ENCODE measurements at places on chromosomes 11 and 22.

- no peak for DNase-seq
These were observed 144.6 kb downstream of the SNX19 start for GRCh38 chr11:130771708-130772107.

- no peak for DNase-seq
These were observed 25.8 kb downstream of the ADAMTS8 start for GRCh38 chr11:130402570-130402969.

GRCh38 chr11:56905936-56906335, 82.8 kb upstream of the OR5AK2 start:
- no peak for DNase-seq

DNA sequence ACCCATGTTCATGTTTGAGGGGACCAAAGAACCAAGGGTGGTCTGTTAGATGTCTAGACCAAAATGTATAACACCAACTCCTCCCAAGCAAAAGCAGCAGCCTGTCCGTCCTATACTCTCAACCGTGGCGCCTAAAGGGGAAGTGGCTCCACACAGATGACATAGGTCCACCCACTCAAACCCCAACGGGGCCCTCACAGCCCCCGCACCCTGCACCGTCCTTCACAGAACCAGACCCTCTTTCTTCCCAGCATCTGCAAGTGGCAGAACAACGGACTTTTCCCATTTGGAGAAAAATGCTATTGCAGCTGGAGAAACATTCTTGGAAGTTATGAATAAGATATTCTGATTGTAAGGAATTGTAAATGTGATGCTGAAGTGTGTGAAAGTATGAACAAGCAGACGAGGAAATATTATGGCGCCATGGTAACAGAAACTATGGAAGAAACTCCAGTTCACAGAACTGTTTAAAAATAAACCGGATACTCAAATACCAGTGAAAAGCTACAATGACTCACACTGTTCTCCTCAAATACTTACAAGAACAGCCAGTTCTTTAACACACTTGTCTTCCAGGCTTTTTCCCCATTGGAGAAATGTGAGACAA, 76.5 kb upstream of the ARFGAP3 start:
- peak; percentile 21 for DNase-seq

DNA sequence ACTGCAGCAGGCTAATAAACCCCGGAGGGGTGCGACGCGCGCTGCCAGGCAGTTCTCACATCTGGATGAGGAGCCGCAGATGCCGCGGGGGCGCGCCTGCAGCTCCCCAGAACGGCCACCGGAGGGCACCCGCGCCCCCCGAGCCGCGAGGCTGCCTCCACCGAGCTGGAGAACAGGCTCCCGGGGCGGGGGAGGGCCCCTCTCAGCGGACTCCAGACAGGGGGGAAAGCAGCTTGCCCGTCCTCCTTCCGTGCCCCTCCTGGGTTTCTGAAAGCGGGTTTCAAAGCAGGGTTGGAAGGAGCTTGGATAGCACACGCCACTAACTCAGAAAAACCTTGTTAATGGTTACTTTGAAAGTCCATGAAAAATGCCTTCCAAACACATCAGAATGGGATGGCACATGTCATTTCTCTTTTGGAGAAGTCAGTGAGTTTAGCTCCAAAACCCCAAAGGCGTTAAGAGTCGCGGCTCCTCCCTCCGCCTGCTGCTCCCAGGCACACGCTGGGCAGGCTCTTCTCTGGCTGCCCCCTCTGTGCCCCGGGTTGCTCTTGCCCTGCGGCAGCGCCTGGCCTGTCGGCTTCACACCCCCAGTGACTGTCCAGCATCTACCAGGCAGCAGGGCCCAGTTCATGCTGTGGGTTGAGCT, 317.8 kb downstream of the NTM start:
- DNase-seq, result peak; percentile 10

GRCh38 chr11:43997022-43997660, 50.6 kb upstream of the ACCSL start:
- no peak for DNase-seq

DNA sequence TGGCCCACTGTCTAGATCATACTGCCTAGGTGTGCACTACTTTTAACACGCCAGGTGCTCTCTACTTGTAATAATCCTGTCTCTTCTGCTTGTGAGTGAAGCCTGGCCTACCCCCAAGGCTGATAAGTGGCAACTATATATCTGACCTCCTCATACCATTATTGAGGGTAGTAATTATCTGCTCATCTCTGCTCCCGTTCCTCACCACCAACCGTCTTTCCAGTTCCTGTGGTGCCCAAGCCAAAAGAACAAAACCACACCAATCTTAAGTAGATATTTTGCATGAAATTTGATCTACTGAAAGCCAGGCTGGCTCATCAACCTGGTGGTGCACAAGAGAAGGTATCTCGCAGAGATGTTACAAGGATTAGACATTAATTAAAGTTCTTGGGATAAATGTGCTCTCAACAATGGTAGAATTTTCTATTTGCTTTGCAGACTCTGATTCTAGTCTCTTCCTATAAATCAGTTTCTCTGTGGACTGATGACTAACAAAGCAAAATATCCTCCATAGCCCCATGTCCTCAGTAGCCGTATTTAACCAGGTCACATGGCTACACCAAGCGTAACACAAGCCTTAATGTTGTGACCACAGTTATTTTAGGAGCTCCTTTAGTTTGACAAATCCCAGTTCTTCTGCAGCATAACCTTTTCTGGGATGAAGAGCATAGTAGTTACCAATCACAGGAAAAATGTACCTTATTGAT, 267.2 kb downstream of the NTM start:
- DNase-seq, result no peak

DNA sequence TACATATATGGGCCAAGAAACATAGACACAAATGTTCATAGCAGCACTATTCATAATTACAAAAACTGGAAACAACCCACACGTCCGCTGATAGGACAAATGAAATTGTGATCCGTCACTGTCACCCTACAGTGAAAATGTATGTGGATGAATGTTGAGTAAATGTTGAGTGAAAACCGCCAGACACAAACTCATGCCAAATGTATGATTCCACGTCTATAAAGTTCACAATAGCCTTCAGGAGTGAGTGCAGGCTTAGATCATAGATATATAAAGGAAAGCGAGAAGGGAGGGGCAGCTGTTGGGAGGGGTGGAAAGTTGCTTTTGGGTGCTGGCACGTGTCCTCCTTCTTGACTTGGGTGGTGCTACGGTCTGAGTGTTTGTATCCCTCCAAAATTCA, 33.6 kb downstream of the DBX1 start:
- DNase-seq, result no peak

DNA sequence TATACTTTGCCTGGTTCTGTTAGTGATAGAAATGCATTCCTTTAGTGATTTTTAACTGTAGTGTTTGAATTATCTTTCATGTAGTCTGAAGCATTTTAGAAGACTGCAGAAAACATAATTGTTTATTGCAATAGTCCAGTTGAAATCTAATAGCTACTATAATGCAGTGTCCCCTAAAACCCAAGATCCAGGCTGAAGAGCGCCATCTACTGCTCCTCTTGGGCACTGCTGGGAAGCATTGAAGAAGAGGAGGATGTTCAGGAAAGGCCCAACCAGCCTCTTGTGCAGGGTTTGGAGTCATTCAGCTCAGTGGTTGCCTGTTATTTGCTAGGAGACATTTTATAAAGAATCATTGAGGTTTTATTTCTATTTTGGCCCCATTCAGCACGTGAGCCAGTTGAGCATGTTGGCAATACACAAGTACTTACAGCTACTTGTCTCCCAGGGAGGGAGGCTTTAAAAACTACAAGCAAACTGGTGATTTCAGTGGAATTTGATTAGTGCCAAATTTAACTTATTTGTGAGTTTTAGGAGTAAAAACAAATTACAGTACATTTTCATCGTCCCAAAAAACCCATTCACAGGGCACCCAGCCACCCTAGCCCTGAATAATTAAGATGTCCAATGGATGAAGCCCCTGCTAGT, 74.9 kb upstream of the HORMAD2 start:
- peak; percentile 63 for DNase-seq

DNA sequence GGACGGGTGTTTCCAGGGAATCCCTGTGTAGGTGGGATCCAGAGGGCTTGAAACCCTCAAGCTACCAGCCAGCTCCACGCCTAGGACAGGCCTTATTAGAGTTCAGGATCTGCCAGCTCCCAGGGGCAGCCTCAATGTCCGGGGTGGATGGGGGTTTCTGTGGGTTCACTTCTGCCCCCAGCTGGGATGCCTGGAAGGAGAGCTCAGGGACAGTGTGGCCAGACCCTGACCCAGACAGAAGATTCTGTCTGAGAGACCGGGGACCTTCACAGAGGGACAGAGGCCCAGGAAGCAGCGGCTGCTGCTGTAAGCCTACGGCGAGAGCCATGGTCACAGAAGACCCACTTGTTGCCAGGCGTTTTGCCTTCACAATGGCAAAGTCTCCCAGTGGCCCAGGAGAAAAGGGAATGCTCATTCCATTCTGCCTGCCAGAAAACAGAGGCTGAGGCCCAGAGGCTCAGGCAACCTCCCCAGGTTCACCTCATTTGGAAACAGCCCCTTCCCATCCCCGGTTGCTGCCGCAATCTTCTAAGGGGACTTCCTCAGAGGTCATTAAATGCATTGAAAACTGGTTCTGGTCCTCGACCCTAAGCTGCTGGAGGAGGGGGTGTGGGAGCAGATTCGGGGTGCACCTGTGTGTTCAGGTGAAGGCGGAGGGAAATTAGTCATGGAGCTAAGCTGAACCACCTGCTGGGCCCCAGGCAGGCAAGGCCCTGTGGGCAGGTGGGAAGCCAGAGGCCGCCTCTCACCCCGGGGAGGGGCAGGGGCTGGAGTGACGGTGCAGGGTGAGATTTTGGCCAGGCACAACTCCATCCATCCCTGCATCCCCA, 4.9 kb upstream of the KRTAP5-6 start:
- no peak for DNase-seq

GRCh38 chr11:79421820-79422219, 19.0 kb downstream of the TENM4 start:
- DNase-seq, result no peak

DNA sequence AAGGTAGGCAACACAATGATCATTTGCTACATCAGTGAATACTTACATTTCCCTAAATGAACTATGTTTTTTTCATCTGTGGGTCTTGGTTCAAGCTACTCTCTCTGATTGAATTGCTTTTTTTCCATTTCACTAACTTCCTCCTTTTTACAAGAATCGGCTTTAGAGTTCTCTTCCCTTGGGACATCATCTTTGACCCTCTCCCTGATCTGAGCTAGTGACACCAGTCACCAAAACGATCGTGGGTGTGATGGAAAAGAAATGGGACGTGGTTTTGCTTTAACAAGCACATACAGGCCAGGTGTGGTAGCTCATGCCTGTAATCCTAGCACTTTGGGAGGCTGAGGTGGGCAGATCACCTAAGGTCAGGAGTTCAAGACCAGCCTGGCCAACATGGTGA, 129.9 kb downstream of the WT1 start:
- DNase-seq, result no peak

DNA sequence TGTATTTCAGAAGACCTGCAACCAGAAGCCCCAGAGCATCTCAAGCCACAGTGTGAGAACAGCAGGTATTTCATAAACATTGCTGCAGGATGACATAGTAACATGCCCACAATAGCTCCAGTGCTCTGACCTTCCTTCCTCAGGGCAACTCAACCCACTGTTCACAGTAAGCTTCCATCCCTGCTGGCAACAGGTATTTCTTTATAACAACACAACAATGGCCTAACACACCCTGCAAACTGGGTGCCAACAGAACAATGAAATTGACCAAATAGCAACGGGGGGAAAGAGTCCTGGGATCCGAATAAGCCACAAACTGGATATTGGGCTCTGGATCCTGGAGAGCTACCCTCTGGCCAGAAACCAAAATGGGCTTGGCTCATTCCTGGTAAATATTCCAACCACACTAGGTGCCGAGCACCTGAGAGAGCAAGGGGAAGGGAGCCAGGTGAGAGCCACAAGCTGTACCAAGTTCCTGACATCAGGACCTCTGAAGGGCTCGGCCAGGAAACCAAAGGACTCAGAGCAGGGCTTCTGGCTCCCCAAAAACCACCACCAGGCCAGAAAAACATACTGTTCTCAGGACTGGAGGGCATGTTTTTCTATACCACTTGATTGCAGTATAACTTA, 99.5 kb downstream of the MICAL3 start:
- no peak for DNase-seq

- DNase-seq, result no peak
These were observed 3.1 kb downstream of the C11orf86 start for GRCh38 chr11:66978229-66978628.

DNA sequence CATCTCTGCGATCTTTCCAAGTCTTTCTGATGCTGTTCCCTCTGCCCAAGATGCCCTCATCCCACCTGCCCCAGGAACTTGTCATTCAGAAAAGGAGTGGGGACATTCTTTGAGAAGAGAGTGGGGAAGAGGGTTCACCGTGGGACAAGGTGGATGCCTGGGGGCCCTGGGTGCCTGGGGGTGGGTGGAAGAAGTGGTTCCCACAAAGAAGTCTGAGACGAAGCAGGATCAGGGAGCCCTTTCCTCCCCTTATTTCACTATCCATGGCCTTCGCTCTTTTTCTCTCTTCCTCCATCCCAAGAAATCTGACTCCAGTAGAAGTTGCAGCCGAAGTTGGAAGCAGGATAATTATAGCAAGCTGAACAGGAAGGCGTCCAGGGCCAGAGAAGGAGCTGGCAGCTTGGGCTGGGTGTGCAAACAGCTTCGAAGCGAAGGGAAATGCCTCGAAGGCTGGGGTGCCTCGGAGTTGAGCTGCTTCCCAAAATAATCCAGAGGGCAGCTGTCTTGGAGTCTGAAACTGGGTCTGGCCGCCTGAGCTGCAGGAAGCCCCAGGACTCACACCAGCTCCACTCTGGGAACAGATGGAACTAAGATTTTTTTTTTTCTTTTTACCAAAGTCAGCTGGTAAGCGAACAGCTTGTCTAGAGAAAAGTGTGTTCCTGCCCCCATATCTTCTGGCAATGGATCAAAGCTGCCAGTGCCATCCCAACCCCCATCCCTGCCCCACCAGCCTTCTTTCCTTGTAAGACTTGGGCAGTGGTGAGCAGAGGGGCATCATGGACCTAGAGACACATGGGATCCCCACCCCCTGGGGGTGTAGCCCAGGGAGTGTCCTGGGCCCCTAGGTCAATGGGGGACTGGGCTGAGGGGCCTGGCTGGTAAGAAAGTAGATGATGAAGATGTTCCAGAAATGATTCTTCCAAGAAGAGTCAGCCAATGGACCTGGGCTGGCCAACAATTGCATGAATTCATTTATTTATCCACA, 31.5 kb downstream of the PARVG start:
- no peak for DNase-seq

DNA sequence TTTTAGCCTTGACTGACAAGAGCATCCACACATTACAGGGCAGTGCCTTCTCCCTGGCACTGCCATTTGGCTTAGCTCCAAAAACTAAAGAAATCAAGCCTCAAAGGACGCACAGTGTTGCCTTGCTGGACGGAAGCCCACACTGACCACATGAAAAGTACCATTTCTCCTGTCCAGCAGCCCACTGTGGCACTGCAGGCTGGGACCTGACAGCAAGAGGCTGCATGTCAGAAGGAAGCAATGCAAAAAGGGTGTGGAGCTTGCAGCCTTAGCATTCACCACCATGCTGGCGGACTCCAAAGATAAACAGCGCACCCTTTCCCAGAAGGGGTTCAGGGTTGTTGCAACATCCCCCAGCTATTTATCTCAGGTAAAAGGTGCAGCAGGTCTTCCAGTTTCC, 109.3 kb upstream of the BMAL1 start:
- DNase-seq, result no peak

DNA sequence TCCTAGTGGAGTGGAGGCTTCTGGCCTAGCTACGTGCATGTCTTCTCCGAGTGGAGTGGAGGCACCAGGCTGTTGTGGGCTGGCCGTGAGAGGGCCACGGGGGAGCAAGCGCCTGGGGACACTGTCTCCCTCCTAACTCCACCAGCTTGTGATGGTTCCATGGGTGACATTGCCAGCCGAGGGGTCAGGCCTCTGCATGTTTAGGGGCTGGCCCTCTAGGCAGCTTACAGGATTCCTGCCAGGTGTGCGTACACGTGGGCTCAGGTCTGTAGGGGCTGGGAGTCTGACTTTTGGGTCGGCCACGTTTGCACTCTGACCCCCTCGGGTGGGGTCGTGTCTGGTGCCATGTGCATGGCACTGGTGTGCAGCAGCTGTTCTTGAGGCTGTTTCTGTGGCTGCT, 31.6 kb downstream of the TBC1D22A start:
- no peak for DNase-seq
